ENCODE measurements at places on chromosomes 3 and 15.

DNA sequence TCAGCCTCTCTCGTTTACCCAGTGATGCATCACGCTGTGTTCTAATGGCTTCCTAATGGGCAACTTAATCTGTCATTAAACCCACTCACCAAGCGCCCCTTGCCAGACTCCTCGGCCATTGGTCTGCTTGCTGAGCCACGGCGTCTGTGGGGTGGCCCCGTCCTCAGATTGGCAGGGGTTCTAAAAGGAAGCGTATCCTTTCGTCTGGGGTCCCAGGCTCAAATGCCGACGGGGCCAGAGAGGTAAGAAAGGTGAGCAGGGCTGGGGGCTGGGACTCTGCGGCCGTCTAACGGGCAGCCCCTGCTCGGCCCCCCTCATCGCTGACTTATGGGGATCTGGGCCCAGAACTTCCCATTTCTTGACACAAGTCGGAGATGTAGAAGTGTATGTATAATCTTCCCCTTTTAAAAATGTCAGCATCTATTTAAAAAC is 315.1 kb upstream of the PROK2 start:
- no peak for DNase-seq

DNA sequence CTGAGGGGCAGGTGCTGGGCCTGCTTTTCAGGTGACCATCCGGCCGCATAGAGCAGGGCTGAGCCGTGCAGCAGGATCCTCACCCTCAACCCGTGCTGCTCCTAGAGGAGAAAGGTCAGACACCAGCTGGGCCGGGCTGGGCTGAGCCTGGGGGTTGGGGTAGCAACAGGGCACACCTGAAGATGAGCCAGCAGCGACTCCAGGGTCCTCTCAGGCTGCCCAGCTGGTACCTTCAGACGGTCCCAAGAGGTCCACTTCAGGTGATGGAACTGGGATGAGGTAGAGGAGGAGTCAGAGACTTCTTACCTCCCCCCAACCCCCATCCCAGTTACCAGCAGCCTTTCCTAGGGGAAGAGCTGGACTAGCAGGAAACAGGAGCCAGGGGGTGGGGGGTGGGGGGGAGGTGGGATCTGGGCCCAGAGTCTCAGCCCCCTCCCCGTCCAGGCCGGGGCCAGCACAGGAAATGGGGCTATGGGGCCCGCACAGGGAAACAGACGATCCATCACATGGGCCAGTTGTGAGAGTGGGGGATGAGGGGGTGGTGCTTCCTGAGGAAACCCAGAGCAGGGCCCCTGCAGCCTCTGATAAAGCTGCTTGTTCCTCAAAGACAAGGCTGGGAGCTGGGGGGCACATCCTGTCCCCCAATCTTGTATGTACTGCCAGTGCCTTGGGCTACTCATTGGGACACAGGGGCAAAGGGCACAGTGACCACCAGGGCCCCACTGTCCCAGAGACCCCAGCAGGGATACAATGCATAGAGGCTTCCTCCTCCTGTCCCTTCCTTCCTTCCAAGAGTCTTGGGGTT is 3.0 kb downstream of the INKA1 start:
- no peak for DNase-seq

- DNase-seq = no peak
Observed at GRCh38 chr3:109117939-109118338, at the start of gene MORC1. TSS of gene MORC1 (minus strand) at chr3:109118134. CDS start at chr3:109118059, 75 bp downstream.

- no peak for DNase-seq
Observed at GRCh38 chr15:92845126-92845508, 55.0 kb upstream of the CHD2 start.

DNA sequence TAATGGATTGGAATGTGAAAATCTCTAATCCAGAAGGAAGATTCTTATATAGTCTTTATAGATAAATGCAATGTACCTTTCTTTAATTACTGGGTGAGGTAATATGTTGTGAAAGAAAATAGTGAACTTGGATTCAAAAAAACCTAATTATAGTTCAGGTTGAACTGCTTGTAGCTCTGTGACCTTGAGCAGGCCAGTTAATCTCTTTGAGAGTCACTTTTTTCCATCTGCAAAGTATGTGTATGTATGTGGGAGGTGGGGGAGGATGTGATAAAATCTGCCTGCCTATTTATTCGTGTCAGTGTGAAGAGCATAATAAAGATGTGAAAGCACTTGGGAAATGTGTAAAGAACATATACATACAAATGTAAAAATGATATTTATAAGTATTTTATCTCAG is 34.4 kb downstream of the GLCE start:
- DNase-seq = no peak

DNA sequence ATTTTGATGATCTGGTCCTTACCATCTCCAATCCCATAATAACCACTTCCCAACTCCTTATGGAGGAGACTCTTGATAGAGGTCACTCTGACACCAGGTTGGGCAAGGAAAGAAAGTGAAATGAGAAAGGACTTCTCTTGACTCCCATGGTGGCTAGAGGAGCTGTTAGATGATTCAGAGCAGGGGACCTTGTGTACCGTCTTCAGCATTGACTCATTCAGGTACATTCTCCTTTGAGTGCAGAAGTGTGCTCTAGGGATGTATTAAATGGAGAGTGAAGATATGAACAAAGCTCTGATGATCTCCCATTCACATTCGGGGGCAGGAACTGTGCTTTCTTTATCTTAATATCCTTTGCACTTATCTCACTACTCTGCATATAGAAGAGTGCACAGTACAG is 46.3 kb upstream of the GAP43 start:
- DNase-seq = no peak

DNA sequence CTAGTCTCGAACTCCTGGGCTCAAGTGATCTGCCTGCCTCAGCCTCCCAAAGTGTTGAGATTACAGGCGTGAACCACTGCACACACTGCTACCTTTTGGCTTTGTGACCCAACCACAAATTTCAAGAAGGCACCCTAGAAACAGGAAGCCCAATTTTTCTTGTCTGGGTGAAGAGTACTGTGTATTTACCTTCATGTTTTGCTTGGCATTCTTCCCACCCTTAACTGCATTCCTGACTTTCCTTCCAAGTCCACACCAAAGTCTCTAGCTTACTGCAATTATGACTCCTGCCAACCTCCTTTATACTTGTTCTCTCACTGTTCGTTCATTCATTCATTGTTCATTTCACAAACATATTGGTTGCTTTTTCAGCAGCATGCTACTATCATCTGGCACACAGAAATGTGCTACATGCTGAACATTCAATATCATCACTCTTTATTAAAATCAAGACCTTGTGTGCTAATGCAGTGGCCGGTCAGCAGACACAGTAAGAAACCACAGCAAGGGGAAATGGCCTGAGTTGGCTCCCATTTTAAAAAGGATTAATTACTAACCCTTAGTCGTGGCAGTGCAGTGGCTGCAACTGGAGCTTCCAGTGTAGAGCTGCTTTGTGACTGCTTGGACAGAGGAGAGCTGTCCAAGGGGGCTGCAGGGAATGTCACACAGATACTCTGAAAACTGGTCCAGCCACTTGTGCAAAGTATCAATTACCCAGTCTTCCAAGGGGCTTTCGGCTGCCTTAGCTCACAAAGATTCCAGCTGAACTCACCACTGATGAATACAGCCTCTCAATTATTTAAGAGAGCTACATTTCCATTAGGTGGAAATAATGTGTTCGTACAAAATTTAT is 94.0 kb downstream of the ETFA start:
- no peak for DNase-seq

DNA sequence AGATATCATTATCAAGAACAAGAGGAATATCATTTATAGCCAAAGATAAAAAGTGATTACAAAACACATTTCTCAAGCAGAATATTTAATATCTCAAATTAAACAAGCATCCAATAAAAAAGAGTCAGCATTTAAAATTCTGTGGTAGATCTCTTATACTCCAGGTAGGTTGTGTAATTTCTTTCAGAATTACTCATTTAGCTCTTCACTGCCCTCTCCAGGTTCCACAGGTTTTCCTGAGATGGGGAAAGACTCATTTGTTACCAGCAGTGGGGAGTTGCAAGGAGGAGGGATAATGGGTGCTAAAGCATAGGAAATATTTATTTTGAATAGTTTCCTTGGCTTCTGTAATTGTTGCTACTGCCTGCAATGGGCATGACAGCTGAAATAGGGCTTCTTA is 83.1 kb upstream of the RASGRP1 start:
- DNase-seq = no peak

GRCh38 chr15:43429687-43430086 is 58.8 kb downstream of the TUBGCP4 start:
- DNase-seq = no peak

- no peak for DNase-seq
Observed at GRCh38 chr3:55807210-55807609, 320.1 kb upstream of the WNT5A start.

GRCh38 chr3:136343446-136343845 is 93.3 kb downstream of the PCCB start:
- DNase-seq = no peak

DNA sequence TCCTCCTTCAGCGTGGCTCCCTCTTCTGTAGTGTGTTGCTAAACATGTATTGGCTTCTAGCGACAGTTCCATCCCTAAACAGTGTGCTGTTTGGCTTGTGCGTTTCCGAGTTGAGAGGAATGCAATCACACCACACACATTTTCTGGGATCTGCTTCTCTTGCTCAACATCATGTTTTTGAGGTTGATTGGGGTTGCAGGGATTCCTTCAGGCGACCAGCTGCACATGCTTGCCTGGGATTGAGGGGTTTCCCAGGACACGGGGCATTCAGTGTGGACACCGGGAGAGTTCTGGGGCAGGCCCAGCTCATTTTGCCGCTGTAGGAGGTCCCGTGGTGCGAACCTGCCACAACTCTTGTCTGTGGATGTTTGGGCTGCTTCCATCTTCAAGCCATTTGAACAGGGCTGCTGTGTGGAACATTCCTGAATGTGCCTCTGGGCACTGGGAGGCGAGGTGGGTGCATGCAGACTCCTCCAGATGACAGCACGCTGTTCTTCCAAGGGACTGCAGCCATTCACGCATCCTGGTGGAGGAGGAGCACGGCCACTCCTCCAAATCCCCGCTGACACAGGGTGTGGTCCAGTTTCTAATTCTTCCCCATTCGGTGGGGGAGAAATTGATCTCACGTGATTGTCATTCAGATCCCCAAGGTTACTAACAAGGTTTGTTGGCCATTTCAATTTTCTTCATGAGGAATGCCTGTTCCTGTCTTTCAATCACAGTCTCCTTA is 82.8 kb downstream of the PLXNA1 start:
- DNase-seq = no peak

- no peak for DNase-seq
Observed at GRCh38 chr3:2423143-2423542, 324.5 kb downstream of the CNTN4 start.

GRCh38 chr3:170634663-170635384 is 48.9 kb upstream of the SLC7A14 start:
- DNase-seq = no peak

DNA sequence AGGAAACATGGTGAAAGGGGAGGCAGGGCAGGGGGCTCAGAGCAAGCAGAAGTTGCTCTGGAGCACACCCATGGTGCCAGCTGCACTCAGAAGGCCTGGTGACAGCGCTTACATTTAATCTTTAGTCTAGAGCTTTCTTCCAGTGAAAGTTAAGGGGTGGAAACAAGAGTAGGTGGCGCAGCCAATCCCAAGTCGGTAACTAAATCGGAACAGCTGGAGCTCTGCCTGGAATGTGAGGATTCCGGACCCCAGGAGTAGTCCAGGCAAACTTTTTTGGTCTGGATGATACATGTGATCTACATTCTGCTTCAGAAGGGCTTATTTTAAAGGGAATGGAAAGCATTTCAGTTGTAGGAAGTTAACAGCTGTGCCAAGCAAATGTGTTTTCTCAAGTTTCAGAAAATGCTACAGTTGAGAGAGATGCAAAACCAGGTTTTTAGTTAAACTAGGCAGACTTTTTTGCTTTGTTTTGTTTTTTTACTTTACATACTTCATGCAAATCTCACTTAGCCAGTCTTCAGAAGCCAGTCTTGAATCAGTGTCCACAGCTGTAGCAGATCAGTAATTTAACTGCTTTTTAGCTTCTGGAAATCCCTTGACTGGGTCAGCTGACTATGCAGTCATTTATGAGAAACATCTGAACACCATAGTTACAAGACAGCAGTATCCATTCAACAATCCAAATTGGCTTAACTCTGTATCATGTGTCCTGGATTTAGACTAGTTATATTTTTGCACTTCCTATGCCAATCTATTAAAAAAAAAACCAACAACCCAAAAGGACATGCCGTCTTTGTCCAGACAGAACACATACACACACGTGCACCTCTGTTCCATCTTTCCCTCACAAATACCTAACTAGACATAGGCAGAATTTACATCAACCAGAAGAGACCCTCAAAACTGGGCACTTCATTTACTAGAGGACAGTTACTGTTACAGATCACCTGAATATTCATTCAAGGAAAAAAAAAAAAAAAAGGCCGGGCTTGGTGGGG is 33.2 kb downstream of the ZNF106 start:
- no peak for DNase-seq

DNA sequence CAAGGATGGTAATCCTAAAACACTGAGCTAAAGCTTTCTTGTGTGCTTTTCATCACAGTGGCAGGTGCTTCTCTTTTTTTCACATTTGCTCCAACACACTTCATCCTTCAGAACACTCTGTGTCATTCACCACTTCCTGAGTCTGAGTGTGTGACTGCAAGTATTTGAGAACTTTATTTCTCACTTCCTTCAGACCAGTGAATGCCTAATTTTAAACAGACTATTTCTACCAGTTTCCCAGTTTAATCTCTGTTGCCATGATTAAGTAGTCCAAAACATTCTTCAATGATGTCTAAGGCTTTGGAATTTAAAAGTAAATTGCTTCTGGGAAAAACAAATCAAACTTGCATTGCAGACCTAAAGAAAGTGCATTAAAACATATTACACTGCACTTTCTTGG is 541.2 kb downstream of the RBMS3 start:
- no peak for DNase-seq

- DNase-seq = no peak
Observed at GRCh38 chr3:12197475-12197874, 38.8 kb upstream of the TIMP4 start.

- no peak for DNase-seq
Observed at GRCh38 chr3:195522254-195523023, 20.7 kb downstream of the PPP1R2 start.

GRCh38 chr3:72299321-72299802 is 514.4 kb upstream of the PROK2 start:
- DNase-seq = no peak

DNA sequence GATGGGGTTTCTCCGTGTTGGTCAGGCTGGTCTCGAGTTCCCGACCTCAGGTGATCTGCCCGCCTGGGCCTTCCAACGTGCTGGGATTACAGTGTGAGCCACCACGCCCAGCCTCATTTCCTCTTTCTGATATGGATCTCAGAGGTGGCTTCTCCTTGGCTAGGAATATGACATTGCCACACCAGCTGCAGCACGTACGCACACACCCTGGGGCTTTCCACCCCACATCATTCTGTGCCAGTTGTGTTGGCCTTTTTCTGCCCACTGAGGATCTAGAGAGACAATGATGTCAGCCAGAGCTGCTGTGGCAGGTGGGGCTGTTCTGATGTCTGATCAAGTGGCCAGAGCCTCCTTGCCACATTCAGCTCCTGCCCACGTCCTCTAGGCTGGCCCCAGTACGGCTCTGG is 29.0 kb downstream of the TMEM45A start:
- no peak for DNase-seq

DNA sequence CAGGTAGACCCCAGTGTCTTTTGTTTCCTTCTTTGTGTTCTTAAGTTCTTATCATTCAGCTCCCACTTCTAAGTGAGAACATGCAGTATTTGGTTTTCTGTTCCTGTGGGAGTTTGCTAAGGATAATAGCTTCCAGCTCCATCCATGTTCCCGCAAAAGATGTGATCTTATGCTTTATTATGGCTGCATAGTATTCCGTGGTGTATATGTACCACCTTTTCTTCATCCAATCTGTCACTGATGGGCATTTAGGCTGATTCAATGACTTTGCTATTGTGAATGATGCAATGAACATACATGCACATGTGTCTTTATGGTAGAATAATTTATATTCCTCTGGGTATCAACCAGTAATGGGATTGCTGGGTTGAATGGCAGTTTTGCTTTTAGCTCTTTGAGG is 24.4 kb downstream of the MCCC1 start:
- DNase-seq = no peak

Measured in effector memory CD4-positive, alpha-beta T cell (primary cell).